ENCODE measurements at places on chromosomes 3 and 15. TPM values are rescaled to one million over a fixed set of nuclear protein-coding genes. Genes with fewer than 3 reads are reported as not detected.

Gene TRPM1
- total RNA-seq = not detected

Gene ZNF502
- total RNA-seq = 1.5 TPM

Gene FILIP1L
- total RNA-seq = 16.5 TPM

Gene GABRR3
- total RNA-seq = not detected

Gene GHSR
- 0.22 TPM for total RNA-seq

Gene DUOX2
- total RNA-seq = 10.7 TPM

Gene UROC1
- not detected for total RNA-seq

Gene LARP6
- total RNA-seq = 7.9 TPM

Gene RASL12
- 1.9 TPM for total RNA-seq

Gene STIMATE
- total RNA-seq = 15.1 TPM

Gene GRAMD1C
- total RNA-seq = 9.3 TPM

Gene CCR8
- not detected for total RNA-seq

DNA sequence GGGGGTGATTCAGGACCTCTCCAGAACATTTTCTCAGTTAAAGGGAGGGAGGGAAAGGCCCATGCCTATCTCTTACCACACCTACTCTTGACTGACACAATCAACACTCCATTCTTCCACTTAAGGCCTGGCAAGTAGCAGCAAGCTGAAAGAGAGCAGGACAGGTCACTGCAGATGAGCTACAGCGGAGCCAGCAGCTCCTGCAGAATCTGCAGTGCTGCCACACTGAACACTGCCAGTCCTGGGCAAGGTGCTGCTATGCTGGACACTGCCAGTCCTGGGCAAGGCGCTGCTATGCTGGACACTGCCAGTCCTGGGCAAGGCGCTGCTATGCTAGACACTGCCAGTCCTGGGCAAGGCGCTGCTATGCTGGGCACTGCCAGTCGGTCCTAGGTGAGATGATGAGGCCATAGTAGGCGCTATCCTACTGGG lies 143.7 kb downstream of the MYLK start:
- no peaks in the 10 kb centered on the region for H3K36me3 ChIP-seq
- H3K27me3 ChIP-seq = no peaks in the 10 kb centered on the region
- no peak overlapping the region for H3K27ac ChIP-seq
- no peak for DNase-seq
- H3K4me1 ChIP-seq = no peaks in the 10 kb centered on the region

- no peak overlapping the region for H3K4me3 ChIP-seq
- H3K27ac ChIP-seq = no peak overlapping the region
- peak; percentile 12 for DNase-seq
Measured at GRCh38 chr3:52091586-52092270, 35.4 kb upstream of the DUSP7 start.

DNA sequence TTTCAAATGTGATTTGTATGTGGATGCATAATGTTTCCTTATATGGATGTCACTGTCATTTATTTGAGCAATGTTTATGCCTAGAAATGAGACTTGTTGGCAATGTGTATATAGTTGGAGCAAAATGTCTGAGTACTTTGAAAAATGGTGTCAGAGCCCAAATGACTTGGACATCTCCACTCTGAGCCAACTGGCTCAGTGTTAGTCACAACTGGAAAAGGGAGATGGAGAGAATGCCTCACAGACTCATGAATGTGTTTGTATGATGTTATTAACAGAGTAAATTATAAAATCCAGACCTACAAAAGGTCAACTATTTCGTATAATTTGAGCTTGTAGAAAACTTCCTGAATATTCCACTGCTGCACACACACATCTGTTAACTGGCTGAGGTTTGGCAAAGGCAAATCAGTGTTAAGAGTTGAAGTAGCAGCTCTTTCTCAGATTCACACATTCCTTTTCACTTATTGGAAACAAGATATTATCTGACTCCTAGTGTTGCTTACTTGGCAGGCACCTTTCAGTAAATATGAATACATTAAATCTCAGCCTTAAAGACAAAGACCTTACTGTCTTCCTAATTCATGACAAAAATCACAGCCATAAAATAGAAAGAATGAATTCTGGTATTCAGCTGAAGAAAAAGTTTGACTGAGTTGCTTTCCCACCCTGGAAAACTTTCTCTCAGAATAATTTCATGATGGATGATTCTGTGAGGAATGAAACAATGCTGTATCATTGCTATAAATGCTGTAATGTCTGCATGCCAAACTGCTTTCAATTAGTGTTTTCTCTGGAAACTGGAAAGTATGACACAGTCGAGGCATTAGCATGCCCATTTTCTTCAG lies 27.0 kb downstream of the ADIPOQ start:
- H3K27me3 ChIP-seq = no peaks in the 10 kb centered on the region
- no peaks in the 10 kb centered on the region for H3K4me1 ChIP-seq
- H3K36me3 ChIP-seq = no peaks in the 10 kb centered on the region
- H3K4me3 ChIP-seq = no peak overlapping the region

GRCh38 chr3:143881095-143881494 lies 32.8 kb upstream of the SLC9A9 start:
- no peaks in the 10 kb centered on the region for H3K27me3 ChIP-seq
- no peaks in the 10 kb centered on the region for H3K4me1 ChIP-seq
- H3K4me3 ChIP-seq = no peak overlapping the region
- DNase-seq = no peak
- H3K36me3 ChIP-seq = no peaks in the 10 kb centered on the region

GRCh38 chr3:13024765-13025065 lies 48.5 kb downstream of the IQSEC1 start:
- no peak overlapping the region for H3K27ac ChIP-seq
- peaks cover 4% of the 10 kb centered on the region for H3K4me1 ChIP-seq

DNA sequence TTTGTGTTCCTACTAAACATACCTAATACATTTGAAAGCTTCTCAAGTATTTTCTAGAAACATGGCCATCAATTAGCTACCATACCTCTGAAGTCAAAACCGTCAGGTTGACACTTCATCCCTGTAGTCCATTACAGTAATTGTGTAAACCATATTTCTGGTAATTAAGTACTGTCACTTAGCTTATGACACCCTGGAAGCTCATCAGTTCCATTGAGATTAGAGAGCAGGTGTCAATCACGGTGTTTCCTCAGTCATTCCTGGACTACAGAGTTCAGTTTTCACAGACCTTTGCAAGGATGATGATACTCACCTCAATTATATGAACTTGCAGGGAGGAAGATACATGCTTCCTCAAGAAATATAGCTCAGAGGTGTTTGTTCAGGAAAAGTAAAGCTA lies 552.0 kb downstream of the SI start:
- H3K4me3 ChIP-seq = no peak overlapping the region
- H3K4me1 ChIP-seq = no peaks in the 10 kb centered on the region
- no peak for DNase-seq
- H3K36me3 ChIP-seq = no peaks in the 10 kb centered on the region
- H3K27ac ChIP-seq = no peak overlapping the region

GRCh38 chr3:184176377-184177330 lies 2.0 kb downstream of the AP2M1 start:
- no peak overlapping the region for H3K4me3 ChIP-seq
- no peak overlapping the region for H3K27ac ChIP-seq
- H3K4me1 ChIP-seq = peaks cover 12% of the 10 kb centered on the region

DNA sequence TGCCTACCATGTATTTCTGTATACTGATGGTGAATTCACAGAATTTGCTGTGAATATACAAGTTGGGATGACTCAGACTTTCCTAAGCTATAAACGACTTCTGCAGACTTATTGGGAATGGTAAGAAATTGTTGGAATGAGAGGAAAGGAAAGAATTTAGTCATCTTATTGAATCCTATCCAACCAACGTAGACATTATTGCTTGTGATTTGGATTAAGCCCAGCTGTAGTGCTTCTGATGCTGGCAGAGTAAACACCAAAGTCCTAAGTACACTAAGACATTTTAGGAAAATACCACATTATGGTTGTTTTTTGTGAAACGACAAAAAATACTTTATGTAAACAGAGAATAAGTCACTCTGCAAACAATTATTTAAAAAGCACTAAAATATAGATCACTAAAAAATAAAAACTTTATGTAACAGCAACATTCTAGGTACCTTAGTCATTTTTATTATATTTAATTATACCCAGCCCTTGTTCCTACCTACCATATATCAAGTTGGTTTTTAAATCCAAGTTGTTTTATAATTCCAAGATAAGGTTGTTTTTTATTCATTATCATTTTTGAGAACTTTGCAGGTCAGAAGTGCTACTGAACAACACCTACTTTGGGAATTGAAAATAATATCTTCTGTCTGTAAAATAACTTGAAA lies 99.2 kb upstream of the MLF1 start:
- no peaks in the 10 kb centered on the region for H3K36me3 ChIP-seq
- no peak overlapping the region for H3K4me3 ChIP-seq
- no peaks in the 10 kb centered on the region for H3K27me3 ChIP-seq
- H3K27ac ChIP-seq = no peak overlapping the region
- H3K4me1 ChIP-seq = no peaks in the 10 kb centered on the region
- no peak for DNase-seq

DNA sequence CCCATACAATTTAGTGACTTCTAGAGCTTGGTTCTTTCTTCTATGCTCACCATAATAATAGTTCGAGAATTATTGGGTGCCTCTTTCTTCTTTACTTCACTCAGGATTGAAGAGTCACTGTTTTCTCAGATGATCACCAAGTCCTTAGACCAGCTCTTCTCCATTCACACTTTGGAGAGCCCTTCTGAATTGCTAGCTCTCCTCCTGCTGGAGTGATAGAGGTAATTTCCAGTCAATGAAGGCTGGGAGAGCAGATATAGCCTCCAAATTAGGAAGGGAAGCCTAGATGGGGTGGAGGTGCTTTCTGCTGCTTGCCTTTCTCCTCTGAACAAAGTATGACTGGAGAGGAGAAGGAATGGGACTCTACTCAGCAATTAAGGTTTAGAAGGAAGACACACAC lies 10.7 kb upstream of the BBX start:
- no peaks in the 10 kb centered on the region for H3K4me1 ChIP-seq
- H3K27me3 ChIP-seq = no peaks in the 10 kb centered on the region
- DNase-seq = no peak
- H3K4me3 ChIP-seq = no peak overlapping the region
- H3K36me3 ChIP-seq = no peaks in the 10 kb centered on the region

DNA sequence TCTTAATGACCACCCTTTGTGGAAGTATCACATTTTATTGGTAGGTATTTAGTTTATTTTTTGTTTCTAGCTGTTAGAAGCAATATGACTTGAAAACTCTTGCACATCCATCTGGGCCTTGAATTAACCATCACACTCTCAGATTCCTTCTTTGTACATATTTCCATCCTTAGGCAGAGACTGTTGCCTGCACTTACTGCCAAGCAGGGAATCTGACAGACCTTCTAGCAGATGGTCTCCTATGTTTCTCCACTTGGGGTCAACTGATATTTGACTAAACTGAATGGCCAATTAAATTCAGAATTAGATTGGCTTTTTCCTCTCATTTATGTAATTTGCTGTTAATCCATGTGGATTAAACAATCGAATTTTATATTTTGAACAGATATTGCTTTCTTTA lies 324.9 kb upstream of the TGFBR2 start:
- no peaks in the 10 kb centered on the region for H3K36me3 ChIP-seq
- no peaks in the 10 kb centered on the region for H3K27me3 ChIP-seq
- no peak for DNase-seq
- no peak overlapping the region for H3K27ac ChIP-seq
- no peak overlapping the region for H3K4me3 ChIP-seq
- no peaks in the 10 kb centered on the region for H3K4me1 ChIP-seq

- no peak for DNase-seq
- no peak overlapping the region for H3K4me3 ChIP-seq
Measured at GRCh38 chr3:64074895-64075679, 51.8 kb upstream of the PSMD6 start.

DNA sequence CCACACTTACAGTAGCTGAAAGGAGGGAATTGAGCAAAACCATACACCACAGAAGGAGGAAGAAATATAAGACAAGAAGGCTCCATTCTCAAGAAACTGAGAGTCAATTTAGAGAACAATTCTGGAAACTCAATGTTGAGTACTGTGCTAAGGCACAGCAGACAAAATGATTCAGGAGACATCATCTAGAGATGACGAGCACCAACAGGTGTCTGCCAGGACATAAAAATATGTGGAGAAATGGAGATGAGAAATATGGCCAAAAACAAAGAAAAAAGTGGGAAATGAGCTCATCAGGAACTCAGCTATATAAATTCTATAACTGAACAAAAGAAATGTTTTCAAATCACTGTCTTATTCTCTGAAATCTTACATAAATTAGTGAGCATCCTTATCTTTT lies 343.7 kb downstream of the ERC2 start:
- no peaks in the 10 kb centered on the region for H3K27me3 ChIP-seq
- no peak overlapping the region for H3K27ac ChIP-seq
- H3K4me3 ChIP-seq = no peak overlapping the region
- DNase-seq = no peak
- no peaks in the 10 kb centered on the region for H3K4me1 ChIP-seq

DNA sequence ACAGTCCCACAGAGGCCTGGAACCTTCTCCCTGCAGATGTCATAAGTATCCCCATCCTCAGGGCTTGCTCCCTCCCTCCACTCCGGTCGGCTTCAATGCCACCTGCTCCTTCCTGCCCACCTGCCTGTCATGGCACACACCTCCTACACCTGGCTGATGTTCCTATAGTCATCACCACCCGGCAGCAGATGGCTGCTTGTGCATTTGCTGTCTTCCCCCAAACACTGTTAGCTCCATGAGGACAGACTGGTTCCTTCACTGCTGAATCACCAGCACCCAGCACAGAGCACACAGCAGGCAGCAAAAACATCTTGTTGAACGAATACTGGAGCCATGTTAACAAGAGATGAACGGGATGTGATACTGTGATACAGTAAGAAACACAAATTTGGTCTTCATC lies 14.8 kb downstream of the TARS3 start:
- H3K4me3 ChIP-seq = no peak overlapping the region
- H3K27ac ChIP-seq = no peak overlapping the region
- H3K4me1 ChIP-seq = no peaks in the 10 kb centered on the region
- DNase-seq = no peak

DNA sequence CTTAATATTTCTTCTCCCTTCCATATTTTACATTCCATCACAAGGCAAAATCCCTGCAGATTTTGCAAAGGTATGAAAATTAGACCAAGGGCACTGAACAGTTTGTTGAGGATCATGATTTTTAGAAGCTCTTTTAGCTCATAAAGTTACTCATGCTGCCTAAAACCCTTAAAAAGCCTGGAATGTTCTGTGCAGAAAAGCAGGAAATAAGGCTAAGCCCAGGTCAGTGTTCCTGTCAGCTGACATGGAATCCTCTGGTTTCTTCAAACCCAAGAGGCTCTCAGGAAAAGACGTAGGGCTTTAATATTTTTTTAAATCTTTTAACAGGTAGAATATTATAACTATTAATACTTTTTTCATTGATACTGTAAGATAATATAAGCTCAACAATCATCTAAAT lies 8.2 kb downstream of the CBLB start:
- H3K4me1 ChIP-seq = peaks cover 4% of the 10 kb centered on the region
- no peak overlapping the region for H3K27ac ChIP-seq
- no peak overlapping the region for H3K4me3 ChIP-seq
- no peak for DNase-seq
- no peaks in the 10 kb centered on the region for H3K27me3 ChIP-seq

GRCh38 chr3:131688370-131688769 lies 185.6 kb upstream of the MRPL3 start:
- H3K4me3 ChIP-seq = no peak overlapping the region
- no peak overlapping the region for H3K27ac ChIP-seq
- no peaks in the 10 kb centered on the region for H3K36me3 ChIP-seq
- no peak for DNase-seq
- H3K4me1 ChIP-seq = no peaks in the 10 kb centered on the region

- H3K27me3 ChIP-seq = no peaks in the 10 kb centered on the region
Measured at GRCh38 chr15:45130291-45131000, 652 bp downstream of the DUOX1 start.

- no peak overlapping the region for H3K27ac ChIP-seq
- H3K36me3 ChIP-seq = no peaks in the 10 kb centered on the region
- no peak for DNase-seq
- no peak overlapping the region for H3K4me3 ChIP-seq
Measured at GRCh38 chr15:33149919-33150318, 44.6 kb downstream of the FMN1 start.
